ENCODE measurements at places on chromosomes 6 and 20.
A peak's percentile ranks its signal among the peaks of the same experiment; 100 is the strongest.

- DNase-seq: peak; percentile 51
Observed at GRCh38 chr6:131694832-131695426, 6.3 kb downstream of the OR2A4 start.

GRCh38 chr6:127510876-127511275 lies 8.3 kb downstream of the MTCL3 start:
- no peak for DNase-seq

GRCh38 chr20:13819885-13820645 lies 35.2 kb downstream of the NDUFAF5 start:
- peak; percentile 14 for DNase-seq

- no peak for DNase-seq
Observed at GRCh38 chr6:31728767-31729514, at the start of gene DDAH2. TSS of gene DDAH2 (minus strand) at chr6:31729299. CDS start at chr6:31729161, 138 bp downstream.

- no peak for DNase-seq
Observed at GRCh38 chr6:160730911-160731310, 28.9 kb downstream of the PLG start.

Data from foreskin melanocyte (primary cell).